Activated CD4-positive, alpha-beta T cell treated with anti-CD3 and anti-CD28 coated beads, Interleukin-2, amount 10 ng/mL, durations not matched to agents 24 days and 14 days (primary cell): ENCODE measurements at places on chromosomes 6 and 20.

DNA sequence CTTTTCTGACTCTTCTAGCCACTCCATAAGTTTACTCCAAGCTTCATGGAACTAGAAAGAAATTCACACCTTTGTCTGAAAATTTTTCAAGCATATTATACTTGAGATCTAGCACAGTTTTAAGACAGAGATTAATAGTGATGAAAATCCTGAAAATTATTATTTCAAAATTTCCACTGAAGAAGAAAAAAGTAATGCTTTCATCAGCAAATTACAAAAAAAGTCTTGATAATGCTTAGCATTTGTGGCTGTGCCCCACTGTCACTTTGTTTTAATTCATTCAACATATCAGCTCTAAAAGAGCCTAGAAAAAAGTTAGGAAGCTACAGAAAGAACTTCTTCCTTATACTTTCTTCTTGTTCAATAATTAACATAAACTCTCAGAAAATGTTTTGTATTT is 153.1 kb downstream of the DST start:
- H3K4me1 ChIP-seq: no peaks in the 10 kb centered on the region
- H3K4me3 ChIP-seq: no peak overlapping the region
- no peaks in the 10 kb centered on the region for H3K36me3 ChIP-seq
- no peaks in the 10 kb centered on the region for H3K27me3 ChIP-seq

GRCh38 chr20:38673725-38674091 is 50.6 kb upstream of the SLC32A1 start:
- H3K4me3 ChIP-seq: peak overlapping the region; percentile 87
- peaks cover 44% of the 10 kb centered on the region for H3K27me3 ChIP-seq
- no peak for DNase-seq
- peaks cover 5% of the 10 kb centered on the region for H3K4me1 ChIP-seq

GRCh38 chr6:48818052-48818412 is 645.0 kb downstream of the MMUT start:
- H3K36me3 ChIP-seq: no peaks in the 10 kb centered on the region
- H3K27me3 ChIP-seq: no peaks in the 10 kb centered on the region
- no peak for DNase-seq
- no peaks in the 10 kb centered on the region for H3K4me1 ChIP-seq
- no peak overlapping the region for H3K27ac ChIP-seq
- no peak overlapping the region for H3K4me3 ChIP-seq

DNA sequence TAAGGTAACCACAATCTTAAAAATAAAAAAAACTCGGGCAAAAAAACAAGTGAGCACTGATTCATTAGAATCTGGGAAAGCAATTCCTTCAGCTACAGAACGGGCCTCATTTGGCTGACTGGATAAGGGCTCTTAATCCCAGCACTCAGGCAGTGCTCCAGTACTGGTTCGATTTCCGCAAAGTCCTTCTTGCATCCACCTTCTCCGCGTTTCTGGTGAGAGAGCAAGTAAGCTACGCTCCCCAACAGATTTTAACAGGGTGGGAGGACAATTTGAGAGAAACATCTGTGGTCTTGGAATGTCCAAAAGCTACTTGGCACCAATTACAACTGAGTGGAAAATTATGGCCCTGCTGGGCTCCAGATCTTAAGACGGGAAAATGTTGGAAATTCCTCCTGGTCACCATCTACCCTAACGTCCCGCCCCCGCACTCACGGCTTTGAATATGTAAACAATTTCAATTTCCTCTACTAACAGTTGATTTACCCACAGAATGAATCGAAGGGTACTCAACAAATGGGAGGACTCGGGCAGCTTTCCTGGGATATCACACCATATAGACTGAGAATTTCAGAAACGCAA is 18.1 kb upstream of the ZSCAN9 start:
- no peak overlapping the region for H3K27ac ChIP-seq
- peak overlapping the region; percentile 73 for H3K4me3 ChIP-seq
- DNase-seq: peak; percentile 52
- no peaks in the 10 kb centered on the region for H3K36me3 ChIP-seq
- H3K4me1 ChIP-seq: peaks cover 20% of the 10 kb centered on the region
